ENCODE measurements at places on chromosomes 16 and 17.
A peak's percentile ranks its signal among the peaks of the same experiment; 100 is the strongest.

GRCh38 chr16:15601212-15601879 is 41.6 kb downstream of the MARF1 start:
- DNase-seq, result no peak

GRCh38 chr16:73071131-73071940 is 23.4 kb upstream of the ZFHX3 start:
- DNase-seq, result peak; percentile 16

DNA sequence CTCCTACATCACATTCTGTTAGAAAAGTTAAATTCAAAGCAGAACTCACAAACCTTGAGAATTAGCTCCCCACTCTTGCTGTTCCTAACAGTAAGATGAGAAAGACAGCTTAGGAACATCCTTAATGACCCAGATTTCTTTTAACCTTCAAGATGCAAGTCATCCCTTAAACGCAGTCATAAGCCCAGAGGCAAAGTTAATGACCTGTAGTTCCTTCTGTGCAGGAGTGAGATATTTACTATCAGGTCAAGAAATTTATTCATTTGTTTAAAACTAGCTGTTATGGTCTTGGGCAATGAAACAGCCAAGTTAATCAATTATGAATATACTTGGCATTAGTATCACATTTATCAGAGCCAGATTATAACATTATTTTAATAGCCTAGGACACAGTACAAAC is 37.1 kb downstream of the NXPH3 start:
- peak; percentile 9 for DNase-seq

GRCh38 chr16:15404792-15405191 is 9.2 kb downstream of the MPV17L start:
- no peak for DNase-seq

GRCh38 chr16:70494202-70494770 is 29.1 kb downstream of the COG4 start:
- no peak for DNase-seq

DNA sequence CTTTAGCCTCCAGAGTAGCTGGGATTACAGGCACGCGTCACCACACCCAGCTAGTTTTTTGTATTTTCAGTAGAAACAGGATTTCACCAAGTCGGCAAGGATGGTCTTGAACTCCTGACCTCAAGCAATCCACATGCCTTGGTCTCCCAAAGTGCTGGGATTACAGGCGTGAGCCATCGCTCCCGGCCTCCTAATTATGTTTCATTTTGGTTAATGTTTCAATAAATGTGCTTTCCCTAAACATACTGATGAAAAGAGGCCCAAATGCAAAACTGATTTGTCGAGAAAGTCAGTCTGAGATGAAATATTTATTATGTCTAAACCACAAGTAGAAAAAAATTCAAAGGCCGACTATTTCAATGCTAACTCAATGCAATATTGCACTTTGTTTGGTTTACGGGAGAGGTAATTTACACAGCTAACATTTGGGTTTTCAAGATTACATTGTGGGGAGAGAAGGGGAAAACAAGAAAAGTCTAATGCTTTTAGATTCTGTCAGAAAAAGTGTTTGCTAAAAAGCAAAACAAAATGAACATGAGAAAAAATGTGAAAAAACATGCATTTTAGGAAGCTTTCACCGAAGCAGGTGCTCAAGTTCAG is 9.8 kb downstream of the STAT3 start:
- DNase-seq, result no peak

GRCh38 chr16:78718141-78718540 is 618.7 kb downstream of the WWOX start:
- DNase-seq, result no peak

- DNase-seq, result no peak
Measured at GRCh38 chr17:15783461-15783860, 51.4 kb downstream of the TBC1D26 start.

DNA sequence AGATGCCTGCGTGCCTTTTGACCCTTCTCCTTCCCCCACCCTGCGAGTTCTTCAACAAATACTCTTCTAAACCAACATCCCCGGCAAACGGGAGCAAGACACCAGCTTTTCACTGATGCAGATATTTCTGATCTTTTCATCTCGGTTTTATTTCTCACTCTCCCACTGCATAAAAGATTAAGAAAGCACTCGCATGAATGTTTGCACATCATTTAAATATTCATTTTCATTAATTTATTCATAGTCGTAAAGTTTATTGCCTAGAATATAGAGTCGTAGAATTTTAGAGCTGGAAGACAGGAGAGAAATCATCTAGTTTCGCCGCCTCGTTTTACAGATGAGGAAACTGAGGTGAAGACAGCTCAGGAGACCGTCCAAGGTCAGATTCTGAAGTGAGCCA is 488.1 kb downstream of the MAF start:
- DNase-seq, result no peak

DNA sequence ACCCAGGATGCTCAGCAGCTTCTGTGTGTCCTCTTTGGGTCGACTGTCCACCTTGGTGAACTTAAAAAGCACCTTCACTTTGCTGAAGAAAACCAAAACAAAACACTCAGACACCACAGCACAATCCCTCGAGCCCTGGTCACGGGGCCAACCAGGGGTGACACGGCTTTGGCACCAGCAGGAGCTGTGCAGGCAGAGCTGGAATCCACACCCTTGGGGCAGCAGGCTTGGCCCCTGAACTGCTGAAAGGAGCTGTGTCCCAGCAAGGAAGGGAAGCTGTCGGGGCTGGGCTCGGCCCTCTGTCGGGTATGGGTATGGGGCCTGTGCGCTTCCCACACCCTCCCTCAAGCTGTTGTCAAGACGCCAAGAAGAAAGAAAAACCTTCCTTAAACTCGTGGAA is 7.6 kb upstream of the PLD6 start:
- no peak for DNase-seq

- DNase-seq, result no peak
Measured at GRCh38 chr16:533391-534123, 6.0 kb downstream of the CAPN15 start.

GRCh38 chr16:12569061-12569460 is 234.6 kb downstream of the CPPED1 start:
- DNase-seq, result no peak

DNA sequence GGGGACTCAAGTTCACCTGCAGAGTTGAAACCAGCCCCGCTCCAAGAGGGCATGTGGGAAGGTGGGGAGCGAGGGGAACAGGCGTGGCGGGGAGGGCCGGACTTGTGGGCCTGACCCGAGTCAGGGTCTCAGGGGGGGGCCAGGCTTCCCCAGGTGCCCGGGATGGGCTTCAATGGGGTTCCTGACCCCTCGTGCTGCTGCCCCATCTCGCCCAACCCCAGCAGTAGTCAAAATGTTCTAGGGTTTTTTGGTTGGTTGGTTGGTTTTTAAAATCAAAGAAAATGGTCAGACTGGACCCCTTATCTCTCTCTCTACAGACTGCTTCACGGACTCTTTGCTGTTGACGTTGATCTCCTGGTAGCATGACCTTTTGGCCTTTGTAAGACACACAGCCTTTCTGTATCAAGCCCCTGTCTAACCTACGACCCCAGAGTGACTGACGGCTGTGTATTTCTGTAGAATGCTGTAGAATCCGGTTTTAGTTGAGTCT is 69.5 kb downstream of the AMFR start:
- no peak for DNase-seq

DNA sequence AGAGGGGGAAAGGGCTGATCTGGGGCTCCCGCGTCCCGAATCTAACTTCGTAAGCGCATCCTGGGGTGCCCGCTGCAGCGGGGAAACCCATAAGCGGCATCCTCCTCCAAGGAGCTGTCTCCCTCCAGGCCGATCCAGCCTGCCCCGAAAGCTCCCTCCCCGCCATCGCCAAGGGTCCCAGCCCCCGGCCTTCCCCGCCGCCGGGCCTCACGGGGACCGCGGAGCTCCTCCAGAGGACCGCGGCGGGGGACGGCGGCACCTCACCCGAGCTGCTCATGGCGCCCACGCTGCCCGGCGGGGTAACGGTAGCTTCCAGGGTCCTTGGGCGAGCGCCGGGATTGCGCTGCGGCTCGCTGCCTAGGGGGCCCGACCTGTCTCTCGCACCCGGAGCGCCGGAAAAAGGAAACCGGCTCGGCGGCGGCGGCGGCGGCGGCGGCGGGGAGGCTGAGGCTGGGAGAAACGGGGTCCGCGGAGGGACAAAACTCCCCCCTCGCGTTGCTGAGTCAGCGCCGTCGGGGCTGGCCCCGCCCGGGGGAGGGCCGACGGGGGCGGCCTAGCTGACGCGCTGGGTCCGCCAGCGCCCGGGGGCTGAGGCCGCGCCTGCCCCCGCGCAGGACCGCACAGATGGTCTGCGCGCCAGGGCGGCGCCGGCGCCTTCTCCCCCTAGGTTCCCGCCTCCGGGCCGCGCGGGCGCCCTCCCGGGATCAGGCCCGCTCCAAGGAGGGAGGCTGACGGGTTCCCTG is at the start of gene BLMH:
BLMH (minus strand) TSS at position 402 of the 743 bp plus-strand sequence; CDS start at position 277, 125 bp downstream.
- peak; percentile 67 for DNase-seq

GRCh38 chr17:36524428-36524876 is 10.2 kb downstream of the MYO19 start:
- no peak for DNase-seq

DNA sequence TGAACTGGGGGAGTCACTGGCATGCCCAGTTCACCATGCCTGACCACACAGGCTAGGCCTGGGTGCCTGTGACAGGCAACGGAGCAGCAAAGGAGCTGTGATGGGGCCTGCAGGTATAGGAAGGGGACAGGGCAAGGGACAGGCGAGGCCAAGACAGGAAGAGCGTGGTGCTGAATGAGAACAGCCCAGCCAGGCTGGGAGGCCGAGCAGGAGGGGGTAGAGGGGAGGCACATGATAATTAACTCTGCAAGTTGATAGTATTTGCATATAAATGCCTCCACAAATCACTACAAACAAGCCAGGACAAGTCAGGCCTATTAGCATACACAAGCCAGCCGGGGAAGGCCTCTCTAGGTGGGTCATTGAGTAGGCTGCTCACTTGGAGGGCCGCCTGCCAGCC is 7.8 kb downstream of the ZFHX3 start:
- DNase-seq, result no peak

DNA sequence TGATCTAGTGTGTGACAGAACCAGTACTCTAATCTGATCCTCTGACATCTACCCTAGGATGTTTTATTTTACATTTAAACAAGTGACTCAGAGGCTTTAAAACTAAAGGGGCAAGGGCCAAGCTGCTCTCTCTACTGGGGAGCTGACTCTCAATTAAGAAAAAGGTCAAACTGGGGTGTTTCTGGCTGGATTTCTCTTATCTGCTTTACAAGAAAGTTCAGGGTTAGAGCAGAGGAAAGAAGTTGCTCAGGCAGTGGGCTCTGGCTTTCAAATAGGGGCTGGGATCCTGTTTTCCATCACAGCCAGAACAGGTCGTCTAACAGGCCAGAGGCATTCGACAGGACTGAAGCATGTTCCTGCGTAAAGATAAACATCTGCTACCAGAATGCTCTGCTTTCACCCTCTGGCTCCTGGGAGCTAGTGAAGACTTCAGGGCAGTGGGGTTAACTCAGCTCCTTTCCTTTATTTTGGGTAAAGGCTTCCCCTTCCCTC is 8.5 kb downstream of the MMP28 start:
- no peak for DNase-seq

Data from C1 segment of cervical spinal cord (tissue), 14 donors.